Stimulated activated CD4-positive, alpha-beta T cell treated with anti-CD3 and anti-CD28 coated beads, TNF-alpha, amount 100 ng/mL, for 24 hours (primary cell): ENCODE measurements at places on chromosomes 11 and 22.

GRCh38 chr11:119056421-119056999 is 495 bp downstream of the HYOU1 start:
- no peak for DNase-seq

DNA sequence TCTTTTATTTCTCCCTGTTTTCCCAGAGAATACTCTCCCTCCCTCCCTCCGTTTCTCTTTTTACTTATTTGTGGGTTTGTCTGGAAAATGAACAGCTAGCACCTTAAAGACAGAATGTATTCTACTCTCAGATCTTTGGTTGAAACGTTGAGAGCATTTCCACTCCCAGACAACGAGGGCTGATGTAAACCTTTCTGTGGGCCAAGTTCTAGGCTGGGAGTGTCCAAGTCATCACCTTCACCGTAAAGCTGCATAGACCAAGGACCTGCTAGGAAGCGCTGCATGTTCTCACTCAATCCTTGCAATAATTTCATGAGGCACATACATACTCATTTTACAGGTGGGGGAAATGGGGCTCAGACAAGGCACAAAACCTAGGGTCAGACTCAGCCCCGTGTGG is 32.4 kb downstream of the MYH9 start:
- no peak for DNase-seq

GRCh38 chr11:120929664-120930154 is 94.2 kb upstream of the TBCEL start:
- DNase-seq = peak; percentile 28

DNA sequence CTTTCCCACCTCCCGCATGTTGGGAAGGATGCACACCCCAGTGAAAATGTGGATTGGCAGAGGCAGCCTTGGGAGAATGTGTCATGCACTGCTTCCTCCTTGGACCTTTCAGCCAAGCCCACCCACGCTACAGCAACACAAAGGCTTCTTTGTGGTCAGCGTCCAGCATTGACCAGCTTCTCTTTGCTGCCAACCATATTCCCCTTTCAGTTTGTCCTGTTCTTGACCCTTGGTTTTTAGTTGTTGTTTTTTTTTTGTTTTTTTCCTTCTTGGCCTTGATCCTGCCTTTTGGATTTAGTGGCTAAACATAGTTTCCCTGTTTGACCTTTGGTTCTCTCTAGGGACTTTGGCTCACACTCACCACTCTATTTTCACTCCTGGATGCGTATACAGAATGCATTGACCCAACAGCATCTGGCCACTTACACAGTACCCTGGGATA is 573.6 kb downstream of the INSC start:
- no peak for DNase-seq

GRCh38 chr11:101915791-101916291 is 481 bp downstream of the ANGPTL5 start:
- no peak for DNase-seq

- DNase-seq = no peak
Measured at GRCh38 chr22:21921729-21922128, 30.9 kb downstream of the PPM1F start.
